ENCODE measurements at places on chromosomes 6 and 20.

DNA sequence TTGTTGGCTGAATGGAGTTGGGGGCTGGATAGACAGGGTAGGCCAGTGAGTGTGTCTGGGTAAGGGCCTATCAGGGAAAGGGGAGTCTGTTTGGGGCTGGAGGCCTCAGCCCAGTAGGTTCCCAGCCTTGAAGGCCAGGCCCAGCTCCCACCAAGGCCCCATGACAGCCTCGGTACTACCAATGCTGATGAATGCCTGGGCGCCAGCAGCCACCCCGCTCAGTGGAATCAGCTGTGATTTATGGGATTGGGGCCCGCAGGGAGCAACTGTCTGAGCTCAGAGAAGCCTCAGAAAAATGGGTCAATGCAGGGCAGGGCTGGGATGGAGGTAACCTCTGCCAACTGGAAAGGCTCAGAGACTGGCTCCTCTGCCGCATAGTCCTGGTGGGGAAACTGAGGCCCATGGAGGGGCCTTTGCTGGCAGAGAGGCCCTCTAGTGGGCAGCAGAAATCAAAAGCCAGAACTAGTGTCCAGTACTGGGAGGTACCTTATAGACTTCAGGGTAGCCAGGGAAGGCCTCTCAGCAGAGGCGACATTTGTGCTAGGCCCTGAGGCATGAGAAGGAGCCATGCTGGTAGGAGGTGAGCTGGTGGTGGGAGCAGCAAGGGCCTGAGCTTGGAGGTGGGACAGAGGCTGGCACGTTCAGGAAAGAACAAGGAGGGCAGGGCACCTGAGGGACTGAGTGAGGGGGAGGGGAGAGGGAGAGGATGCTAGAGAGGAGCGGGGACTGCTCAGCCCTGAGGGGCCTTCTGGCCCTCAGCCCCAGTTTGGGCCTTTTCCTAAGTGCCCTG, 36.4 kb downstream of the DLGAP4 start:
- no peak for DNase-seq

- no peak for DNase-seq
Measured at GRCh38 chr6:152270301-152270925, 366.7 kb downstream of the SYNE1 start.

- peak; percentile 54 for DNase-seq
Measured at GRCh38 chr6:159151266-159151855, 17.8 kb upstream of the FNDC1 start.

DNA sequence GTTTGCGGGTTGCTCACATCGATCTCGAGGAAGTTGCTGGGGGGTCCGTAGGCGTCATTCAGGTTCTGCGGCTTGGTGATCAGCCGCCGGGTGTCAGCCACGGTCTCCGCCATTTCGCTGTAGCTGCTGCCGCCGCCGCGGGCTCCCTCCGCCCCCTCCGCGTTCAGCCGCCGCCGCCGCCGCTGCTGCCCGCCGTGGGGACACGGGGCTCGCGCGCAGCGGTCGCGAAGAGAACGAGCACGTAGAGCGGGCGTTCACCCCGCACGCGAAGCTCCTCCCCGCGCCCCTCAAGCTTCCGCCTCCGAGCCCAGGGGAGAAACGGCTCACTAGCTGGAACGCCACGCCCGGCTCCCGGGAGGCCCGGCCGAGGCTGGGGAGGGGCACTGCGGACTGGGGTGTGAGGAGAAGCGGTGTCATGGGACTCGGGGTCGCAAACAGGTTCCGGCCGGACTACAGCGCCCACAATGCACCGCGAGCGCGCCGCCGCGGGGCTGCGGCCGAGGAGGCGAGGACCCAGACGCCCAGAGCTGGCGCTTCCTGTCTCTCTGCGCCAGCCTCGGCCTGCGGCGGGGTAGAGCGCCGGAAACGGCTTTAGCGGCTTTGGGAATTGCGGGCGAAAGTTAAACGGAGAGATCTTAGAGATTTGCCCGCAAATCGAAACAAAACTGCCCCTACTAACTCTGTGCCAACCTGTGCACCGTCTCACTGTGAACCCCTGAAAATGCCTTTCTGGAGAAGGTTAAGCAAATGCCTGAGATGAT, at the start of gene SNX3:
SNX3 (minus strand) TSS at position 232 of the 761 bp plus-strand sequence; CDS start at position 113, 119 bp downstream.
- peak; percentile 95 for DNase-seq

DNA sequence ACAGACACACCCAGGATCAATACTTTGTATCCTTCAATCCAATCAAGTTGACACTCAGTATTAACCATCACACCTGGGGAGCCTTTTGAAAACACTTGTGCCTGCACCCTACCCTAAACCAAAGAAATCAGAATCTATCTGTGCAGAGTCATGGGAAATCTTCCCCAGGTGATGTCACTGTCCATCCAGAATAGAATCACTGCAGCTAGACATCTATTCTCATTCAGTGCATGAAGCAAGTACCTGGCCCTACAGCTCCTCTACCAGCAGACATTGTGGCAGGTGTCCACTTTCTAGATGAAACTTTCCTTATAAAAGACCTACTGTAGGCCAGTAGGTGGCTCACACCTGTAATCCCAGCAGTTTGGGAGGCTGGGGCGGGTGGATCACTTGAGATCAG, 262.4 kb upstream of the MARCKS start:
- no peak for DNase-seq

- no peak for DNase-seq
Measured at GRCh38 chr20:20217621-20218020, 150.3 kb upstream of the INSM1 start.

- no peak for DNase-seq
Measured at GRCh38 chr20:19027971-19028370, 184.5 kb upstream of the SLC24A3 start.

- DNase-seq = no peak
Measured at GRCh38 chr6:88763160-88763559, 200.3 kb downstream of the RNGTT start.

Measured in GM23338 (cell line).